ENCODE measurements at places on chromosomes 2 and 18. TPM values are rescaled to one million over a fixed set of nuclear protein-coding genes. Genes with fewer than 3 reads are reported as not detected.

CDK15 gene
- 6.5 TPM for total RNA-seq

CD226 gene
- total RNA-seq = 0.10 TPM

BBS5 gene
- total RNA-seq = 5.2 TPM

CYBRD1 gene
- total RNA-seq = 58.5 TPM

GRCh38 chr2:9261231-9261883 lies 54.7 kb downstream of the ASAP2 start:
- DNase-seq = no peak

DNA sequence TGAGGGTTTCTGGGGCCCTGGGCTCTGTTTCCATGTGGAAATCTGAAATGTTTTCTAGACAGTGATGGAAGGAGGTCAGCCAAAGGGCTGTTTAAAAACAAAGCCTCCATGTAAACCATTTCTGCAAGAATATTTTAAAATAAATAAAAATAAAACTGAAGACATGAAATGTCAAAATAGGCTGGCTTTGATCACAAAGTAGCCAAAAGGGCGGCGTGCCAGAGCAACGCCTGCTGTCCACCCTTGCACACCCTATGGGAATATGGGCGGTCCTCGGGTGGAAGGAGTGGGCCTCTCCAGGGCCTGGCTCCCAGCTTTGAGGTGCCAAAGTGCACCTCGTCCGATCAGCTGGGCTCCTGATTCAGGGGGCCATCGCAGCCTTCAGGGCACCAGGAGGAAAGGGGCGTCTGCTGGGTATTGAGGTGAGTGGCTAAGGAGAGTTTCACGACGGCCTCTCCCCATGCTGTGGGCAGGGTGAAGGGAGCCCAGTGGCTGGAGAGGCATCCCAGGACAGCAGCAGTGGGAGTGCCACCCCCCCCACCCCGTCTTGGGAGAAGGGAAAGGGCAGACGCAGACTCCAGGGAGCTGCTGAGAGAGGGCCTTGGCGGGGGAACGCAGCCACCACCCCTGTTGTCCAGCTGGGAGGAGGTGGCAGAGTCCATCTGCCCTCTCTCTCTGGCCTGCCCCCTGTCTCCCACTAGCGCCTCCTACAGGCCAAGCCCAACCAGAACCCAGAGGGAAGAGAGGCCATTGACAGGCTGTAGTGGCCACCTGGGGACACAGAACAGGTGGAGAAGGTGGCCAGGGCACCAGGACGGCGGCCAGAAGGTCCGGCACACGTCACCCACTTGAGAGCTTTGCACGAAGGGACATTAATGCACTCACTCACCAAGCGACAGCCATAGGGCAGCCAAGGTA lies 5.7 kb upstream of the ERFE start:
- no peak for DNase-seq

DNA sequence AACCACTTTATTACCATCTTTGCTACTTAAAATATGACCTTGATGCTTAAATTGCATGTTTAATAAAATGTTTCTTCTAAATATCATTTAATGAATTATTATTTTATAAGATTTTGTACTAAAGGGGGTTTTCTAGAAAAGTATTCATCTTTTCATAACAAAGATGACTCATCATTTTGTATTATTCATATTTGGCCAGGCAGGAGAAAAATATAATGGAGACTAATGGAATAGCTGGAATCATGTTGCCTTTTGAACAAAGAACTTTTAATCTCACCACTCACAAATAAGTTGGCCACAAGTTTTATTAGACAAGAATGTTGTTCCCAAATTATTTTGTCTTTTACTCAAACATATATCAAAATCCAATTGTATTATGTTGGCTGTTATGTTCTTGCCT lies 882.4 kb downstream of the DSC3 start:
- no peak for DNase-seq
